ENCODE measurements at places on chromosomes 2 and 18.

- no peak for DNase-seq
Measured at GRCh38 chr2:231321021-231321420, 74.5 kb upstream of the B3GNT7 start.

- no peak for DNase-seq
Measured at GRCh38 chr2:41912776-41913175, 135.0 kb upstream of the PKDCC start.

DNA sequence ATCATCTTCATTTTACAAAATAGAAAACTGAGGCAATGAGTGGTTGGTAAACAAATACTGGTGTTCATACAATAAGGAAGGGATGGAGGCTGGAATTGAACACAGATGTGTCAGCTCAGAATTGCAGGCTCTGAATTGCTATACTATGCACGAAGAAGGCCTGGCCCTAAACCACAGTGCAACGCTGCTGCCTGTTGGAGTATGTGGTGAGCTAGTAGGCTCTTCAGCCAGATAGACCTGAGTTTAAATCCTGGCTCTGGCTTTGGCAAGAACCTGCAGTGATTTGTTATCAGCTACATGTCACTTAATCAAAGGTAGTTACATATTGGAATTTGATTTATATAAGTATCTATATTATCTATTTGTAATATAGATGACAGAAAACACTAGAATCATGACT is 1602.4 kb upstream of the CELF4 start:
- DNase-seq: no peak

DNA sequence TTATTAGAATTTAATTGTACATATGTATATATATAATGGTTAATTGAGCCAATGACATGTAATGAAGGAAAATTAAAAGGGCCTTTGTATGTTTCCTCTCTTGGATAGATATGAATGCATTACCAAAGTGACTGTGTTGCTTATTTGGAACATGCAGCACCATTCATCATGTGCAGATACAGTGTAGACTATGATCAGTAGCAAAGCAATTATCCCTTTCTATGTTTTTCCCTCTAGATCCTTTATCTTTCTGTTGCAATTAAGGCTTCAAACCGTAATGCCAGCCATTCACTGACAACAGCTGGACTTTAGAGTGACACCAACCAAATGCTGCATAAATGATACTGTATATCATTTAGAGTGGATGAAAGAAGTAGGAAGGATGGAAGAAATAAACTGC is 565.2 kb downstream of the NRXN1 start:
- DNase-seq: no peak

- DNase-seq: no peak
Measured at GRCh38 chr2:81942136-81942680, 1637.7 kb upstream of the LRRTM1 start.

GRCh38 chr2:222819722-222820333 is 41.0 kb upstream of the ACSL3 start:
- no peak for DNase-seq

DNA sequence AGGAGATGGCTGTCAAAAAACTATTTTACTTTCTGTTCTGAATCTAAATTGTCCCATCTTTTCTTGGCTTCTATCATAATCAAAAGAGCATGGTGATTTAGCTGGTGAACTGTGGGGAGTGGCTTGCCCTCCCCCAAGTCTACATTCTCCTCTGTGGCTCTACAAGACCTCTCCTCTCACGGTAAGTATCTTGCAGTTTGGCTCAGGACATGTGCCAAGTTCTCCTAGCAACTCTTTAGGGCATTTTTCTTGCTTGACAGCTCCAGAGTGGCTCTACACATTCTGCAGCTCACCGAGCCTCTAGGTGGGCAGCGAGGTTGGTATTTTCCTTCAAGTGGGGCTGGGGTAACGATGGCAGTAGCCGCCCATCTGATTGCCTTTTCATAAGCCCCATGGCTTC is 29.1 kb downstream of the SLC4A5 start:
- no peak for DNase-seq

GRCh38 chr18:57122936-57123510 is 23.9 kb upstream of the BOD1L2 start:
- no peak for DNase-seq

GRCh38 chr2:192773044-192773443 is 578.3 kb upstream of the TMEFF2 start:
- DNase-seq: no peak

DNA sequence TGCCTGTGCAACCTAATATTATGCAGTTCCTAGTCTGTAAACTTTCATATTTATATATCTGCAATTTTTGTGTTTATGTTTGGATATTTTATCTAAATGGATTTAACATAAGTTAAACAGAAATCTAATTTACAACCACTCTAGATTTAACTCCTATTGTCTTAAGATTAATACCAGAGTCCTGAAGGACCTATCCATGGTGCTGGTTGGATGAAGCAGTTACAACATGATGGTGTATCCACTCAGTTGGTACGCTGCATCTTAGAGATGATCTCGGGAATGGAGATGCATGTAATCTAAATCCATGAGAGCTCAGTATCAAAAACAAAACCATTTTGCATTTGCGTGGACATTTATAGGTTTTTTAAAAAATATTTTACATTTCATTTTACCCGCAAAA is 745.9 kb upstream of the SLC8A1 start:
- DNase-seq: no peak

DNA sequence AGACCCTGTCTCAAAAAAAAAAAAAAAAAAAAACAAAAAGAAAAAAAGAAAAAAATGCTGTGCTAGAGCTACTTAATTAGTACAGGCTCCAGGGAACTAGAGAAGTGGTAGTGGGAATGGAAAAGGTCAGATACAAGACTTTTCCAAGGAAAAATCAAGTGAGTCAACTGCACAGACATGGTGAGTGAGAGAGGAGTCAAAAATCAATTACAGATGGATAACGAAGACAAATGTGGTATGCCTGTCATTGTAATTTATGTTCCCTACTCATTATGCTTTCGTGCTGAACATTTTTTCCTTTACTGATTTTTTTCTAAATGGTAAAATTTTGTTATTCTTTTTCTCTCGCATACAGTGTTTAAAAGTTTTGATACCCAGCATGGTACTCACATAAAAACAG is 111.5 kb downstream of the MDH1 start:
- DNase-seq: no peak

DNA sequence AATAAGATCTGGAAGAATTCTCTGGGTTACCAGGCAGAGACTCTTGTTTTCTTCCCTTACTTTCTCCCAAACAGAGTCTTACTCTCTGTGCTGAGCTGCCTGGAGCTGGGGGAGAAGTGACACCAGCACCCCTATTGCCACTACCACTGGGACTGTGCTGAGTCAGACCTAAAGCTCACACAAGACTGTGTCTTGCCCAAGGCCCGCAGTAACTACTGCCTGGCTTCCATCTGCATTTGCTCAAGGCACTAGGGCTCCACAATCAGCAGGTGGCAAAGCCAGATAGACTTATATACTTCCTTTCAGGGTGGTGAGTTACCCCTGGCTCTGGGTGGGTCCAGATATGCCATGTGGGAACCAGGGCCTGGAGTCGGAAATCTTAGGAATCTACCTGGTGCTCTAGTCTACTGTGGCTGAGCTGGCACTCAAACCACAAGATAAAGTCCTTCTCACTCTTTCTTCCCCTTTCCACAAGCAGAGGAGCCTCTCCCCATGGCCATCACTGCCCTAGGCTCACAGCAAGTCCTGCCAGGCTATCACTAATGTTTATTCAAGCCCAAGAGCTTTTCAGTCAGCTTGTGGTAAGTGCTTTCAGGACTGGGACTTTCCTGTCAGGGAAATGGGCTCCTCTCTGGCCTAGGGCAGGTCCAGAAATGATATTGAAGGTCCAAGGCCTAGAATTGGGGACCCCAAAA is 27.6 kb upstream of the SERPINB2 start:
- no peak for DNase-seq

DNA sequence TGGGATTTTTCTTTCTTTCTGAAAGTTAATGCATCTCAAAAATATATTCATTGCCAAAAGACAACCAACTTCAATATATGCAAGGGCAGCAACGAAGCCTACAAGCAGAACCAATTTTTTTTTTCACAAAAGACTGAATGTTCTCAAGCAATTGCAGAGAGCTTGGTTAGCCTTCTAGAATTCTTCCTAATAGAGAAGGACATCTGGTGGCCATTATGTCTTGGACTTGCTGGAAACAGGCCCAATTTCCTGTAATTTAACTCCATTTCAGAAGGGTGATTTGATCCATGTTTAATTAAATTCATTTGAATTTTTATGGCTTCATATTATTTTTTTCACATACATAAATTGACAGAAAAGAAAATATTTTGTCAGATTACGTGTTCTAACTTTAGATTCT is 208.0 kb downstream of the TPGS2 start:
- DNase-seq: no peak

DNA sequence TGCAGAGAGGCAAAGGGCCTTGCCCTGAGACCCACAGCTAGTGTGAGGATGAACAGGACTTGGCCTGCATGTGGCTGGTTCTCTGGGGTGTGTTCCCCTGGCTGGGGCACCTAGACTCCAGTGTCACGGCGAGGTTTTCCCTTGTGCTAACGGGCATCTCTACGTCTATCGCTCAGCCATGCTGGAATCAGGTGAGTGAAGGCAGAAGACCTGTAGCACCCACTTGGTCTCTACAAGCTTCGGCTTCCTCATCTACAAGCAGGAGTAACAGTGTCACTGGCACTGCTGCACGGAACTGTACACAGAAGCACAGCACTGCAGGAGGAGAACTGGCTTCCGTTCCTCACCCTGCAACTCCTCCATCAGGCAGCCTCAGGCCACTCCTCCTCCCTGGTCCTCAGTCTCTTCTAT is 30.6 kb downstream of the HS1BP3 start:
- no peak for DNase-seq

DNA sequence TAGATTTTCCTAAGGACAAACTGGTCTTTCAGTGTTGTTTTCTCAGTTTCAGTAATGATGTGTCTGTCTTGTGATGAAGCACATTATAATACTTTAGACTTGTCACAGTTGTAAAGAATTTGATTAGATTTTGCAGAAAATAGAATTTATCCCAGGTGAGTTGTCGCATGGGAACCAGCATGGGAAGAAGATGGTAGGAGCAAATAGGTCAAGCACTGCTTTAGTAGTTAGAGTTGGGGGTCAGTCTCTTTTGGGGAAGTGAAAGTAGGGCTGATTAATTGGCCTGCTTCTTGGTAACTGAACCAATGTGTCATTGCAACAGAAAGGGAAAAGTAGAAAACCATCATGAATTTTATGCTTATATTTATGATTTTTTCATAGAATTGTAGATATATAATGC is 153.2 kb upstream of the MYO3B start:
- no peak for DNase-seq

GRCh38 chr2:7424481-7424880 is 507.3 kb downstream of the RNF144A start:
- DNase-seq: no peak

DNA sequence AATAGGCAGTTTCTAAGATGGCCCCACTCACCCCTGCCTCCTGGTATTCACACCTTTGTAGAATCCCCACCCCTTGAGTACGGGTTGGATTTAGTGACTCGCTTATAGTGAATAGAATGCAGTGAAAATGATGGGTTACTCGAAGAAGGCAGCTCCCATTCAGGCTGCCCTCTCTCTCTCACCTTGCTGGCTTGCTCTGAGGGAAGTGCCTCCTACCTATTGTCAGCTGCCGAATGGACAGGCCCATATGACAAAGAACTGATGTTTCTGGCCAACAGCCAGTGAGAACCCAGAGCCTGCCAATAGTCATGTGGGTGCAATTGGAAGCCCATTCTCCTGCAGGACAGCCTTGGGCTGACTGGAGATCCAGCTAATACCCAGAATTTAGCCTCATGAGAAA is 22.1 kb upstream of the RNF103 start:
- no peak for DNase-seq

GRCh38 chr2:196783431-196784094 is 15.9 kb downstream of the GTF3C3 start:
- DNase-seq: no peak

DNA sequence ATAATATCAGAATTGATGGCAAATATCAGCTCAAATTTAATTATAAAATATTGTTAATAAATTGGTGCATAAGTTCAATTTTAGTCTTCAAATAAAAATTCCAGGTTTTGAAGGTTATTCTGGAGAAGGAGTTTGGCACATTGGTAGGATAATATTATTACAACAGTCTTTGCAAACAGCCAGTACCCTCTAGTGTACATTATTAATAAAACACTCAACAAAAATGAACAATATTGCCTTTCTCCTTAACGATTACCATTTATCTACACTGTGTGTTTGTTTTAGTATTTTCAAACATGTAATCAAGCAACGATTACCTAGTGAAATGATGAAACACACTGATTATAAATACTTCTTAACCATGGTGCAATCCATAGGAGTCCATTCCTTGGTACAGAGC is 334.0 kb upstream of the FSIP2 start:
- DNase-seq: no peak

- no peak for DNase-seq
Measured at GRCh38 chr2:69711971-69712370, 30.0 kb upstream of the ANXA4 start.

- no peak for DNase-seq
Measured at GRCh38 chr2:157363612-157364101, 38.0 kb upstream of the ERMN start.

DNA sequence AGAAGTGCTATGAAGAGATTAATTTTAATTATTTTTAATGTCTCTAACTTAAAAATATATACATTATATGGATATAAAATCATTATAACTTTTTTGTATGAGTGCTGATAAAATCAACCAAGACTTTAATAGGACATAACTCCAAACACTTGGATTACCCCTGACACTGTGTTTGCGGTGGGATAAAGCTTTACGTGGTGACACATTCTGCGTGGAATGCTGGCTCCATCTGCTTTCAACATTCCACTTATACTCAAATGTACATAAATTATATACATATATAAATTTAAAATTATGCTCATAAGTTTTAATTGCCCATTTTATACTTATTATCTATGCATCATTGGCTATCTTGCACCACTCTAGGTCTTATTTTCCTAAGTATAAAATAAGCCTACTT is 30.5 kb downstream of the LINC00305 start:
- no peak for DNase-seq

DNA sequence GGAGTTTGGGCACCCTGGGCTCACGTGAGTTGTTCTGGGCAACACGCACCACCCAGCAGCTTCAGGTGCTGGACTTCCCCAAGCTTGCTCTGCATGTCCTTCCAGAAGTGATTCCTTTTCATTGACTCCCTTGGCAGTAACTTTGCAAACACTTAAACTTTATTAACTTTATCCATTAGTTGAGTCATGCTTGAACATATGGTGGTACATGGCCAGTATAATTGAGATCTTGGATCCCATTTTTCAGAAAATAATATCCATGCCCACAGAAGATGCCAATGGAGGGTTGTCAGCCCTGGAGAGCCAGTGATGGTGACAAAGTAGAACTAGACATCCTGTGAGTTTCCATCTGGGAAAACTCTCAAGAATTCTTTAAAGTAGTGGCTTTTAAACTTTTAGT is 144.2 kb downstream of the COPS8 start:
- DNase-seq: no peak
